NCI-H187 treated with DMSO at 0.1 percent for 48 hours (cell line): ENCODE measurements at places on chromosomes 1 and 21.

GRCh38 chr1:36864182-36864822 lies 170.0 kb downstream of the GRIK3 start:
- no peak for DNase-seq

DNA sequence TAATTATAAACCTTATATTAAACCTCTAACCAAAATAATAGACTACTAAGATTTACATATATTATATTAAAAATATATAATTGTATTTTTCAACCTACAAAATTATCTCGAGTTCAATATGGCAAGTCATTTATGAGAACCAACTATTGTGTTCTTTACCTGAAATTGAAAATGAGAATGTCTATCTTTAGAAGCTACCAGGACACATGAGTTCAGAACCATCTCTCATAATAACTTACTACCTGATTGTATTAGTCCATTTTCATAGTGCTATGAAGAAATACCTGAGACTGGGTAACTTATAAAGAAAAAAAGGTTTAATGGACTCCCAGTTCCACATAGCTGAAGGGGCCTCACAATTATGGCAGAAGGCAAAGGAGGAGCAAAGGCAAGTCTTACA lies 6.8 kb downstream of the HAO2 start:
- no peak for DNase-seq

DNA sequence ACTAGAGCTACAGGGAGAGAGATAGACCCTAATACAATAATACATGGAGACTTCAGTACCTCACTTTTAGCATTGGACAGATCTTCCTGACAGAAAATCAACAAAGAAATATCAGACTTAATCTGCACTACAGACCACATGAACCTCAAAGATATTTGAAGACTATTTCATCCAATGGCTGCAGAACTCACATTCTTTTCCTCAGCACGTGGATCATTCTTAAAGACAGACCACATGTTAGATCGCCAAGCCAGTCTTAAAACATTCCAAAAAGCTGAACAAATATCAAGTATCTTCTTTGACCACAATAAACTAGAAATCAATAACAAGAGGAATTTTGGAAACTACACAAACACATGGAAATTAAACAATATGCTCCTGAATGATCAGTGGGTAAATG lies 576.0 kb downstream of the KIF26B start:
- no peak for DNase-seq

DNA sequence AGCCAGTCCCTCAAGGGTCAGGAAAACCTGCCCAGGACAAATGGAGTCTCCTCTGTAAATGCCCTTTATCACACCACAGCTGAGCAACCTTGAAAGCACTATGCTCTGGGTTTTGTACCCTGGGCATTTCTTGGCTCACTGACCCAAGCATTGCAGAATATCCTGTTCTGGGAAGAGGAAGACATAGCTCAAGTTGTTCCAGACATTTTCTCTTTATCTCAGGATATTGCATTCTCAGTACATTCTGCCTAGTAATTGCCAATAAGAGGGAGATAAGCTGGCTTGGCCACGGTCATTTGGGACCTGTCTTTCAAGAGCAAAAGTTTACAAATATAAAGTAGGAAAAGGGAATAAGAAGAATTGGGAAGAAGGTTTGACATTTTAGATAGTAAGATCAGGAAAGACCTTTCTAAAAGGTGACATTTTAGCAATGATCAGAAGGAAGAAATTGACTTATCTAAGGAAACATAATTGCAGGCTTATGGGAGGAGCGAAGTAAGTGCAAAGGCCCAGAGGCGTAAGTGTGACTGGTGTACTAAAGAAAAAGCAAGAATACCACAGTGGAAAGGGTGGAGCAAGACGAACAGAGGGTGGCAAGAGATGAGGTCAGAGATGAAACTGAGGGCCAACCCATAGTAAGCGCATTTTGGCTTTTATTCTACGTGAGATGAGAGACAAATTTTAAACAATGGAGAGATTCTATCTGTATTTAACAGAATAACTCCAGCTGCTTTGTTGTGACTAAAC lies 394.0 kb upstream of the CXADR start:
- DNase-seq = no peak

DNA sequence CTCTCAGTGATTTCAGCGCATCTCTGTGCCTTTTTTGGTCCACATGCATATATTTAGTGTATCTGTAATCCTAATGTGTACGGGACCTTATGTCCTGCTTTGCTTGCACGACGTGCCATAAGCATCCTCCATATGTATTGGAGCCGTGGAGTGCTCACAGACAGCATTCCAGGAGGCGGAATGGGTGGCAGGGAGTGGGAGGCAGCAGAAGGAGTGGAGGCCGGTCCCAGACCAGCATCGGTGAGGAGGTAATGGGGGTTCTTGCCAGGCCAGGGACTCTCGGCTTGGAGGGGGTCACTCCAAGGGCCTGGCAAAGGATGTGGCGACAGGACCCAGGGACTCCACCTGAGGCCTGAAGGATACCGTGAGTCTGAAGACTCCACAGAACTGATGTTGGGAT lies 185.0 kb downstream of the CAMTA1 start:
- DNase-seq = no peak

DNA sequence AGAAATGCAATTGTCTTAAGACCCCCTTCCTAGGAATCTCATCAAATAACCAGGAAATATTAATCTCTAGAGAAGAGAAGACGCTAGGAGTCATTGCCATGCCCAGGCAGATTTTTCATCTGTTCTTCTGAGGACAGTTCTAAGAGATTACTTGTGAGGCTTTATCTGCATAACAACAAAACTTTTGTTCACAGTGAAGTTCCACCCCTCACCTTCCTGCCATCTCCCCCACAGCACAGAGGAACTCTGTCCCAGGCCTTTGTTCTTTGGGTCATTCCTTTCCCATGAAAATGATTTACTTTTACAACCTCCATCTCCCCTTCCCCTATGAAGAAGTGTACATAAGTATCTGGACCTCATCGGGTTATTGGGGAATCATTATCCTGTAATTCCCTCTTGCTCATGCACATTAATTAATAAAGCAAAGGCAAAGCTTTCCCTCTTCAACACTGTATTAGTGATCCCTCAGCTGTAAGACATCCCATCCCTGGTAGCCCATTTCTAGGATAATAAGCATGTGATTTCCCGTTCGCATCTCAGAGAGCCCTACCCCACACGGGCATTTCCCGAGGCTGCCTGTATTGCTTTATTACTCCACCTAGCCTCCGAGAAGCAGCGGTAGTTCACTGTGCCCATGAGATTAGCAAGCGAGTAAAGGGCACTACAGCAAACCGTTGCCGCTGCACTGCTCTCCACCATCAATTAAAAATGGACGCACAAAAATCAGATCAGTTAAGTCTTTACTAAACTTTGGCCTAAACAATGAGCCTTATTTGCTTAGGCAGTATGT lies 384.4 kb upstream of the CAMK1G start:
- DNase-seq = no peak

GRCh38 chr1:54497338-54497737 lies 50.7 kb upstream of the ACOT11 start:
- DNase-seq = no peak

DNA sequence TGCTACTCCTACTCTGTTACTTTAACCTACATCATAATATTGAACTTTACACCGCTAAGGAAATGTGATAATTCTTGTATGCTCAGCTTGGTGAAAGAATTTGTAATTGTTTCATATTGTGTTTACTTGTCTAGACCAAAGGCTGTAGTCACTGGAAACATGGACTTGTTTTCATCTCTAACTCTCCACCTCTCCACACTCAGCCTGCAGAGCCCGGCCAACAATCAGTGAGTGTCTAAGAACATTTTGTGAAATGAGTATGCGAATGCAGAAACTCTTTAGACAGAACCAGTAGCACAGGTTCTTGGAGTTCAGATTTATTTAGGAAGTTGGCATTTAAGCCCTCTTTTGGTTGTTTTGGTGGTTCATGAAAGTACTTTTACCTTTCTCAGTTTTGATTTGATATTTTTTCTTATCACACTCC lies 3.2 kb upstream of the RWDD3 start:
- no peak for DNase-seq

DNA sequence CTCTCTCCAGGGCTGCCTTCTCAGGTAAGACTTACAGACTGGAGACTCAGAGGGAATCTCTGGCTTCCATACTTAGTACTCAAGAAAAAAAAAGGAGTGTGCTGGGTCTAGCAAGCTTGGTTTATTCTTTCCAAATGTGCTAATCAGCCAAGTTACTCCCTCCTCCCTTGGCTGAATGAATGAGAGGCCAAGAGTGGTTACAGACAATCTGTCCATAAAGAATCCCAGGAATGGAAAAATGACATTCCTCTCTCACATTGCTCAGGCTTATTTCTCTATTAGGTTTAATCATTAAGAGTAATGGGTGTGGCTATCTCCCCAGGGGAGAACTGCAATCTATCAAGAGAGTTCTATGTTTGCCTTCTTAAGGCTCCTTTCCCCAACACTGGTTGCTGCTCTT lies 547.3 kb upstream of the PLXNA2 start:
- no peak for DNase-seq

GRCh38 chr1:5939271-5940170 lies 52.7 kb downstream of the NPHP4 start:
- no peak for DNase-seq

- DNase-seq = no peak
These were observed 43.2 kb upstream of the ST6GALNAC5 start for GRCh38 chr1:76824106-76824505.

GRCh38 chr1:36393686-36394085 lies 4.0 kb downstream of the LSM10 start:
- no peak for DNase-seq

DNA sequence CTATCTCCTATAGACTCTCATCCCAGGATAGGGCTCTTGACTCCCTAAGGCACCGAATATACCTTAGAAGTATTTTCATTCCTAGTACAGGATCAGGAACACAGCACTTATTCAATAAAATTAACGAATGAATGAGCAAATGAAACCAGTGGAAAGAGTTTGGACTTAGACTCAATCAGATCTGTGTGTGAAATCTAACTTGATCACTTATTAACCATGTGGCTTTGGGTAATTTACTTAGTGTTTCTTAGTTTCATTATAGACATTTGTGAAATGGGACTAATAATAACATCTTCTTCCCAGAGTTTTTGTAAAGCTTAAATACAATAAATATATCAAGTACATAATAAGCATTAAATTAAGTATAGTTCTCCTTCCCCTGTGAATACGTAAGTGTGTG lies 230.1 kb downstream of the ADGRL2 start:
- DNase-seq = no peak

- DNase-seq = no peak
These were observed 79.6 kb downstream of the DOP1B start for GRCh38 chr21:36236052-36236730.

- DNase-seq = no peak
These were observed 56.9 kb downstream of the ADAMTS5 start for GRCh38 chr21:26909972-26910371.

DNA sequence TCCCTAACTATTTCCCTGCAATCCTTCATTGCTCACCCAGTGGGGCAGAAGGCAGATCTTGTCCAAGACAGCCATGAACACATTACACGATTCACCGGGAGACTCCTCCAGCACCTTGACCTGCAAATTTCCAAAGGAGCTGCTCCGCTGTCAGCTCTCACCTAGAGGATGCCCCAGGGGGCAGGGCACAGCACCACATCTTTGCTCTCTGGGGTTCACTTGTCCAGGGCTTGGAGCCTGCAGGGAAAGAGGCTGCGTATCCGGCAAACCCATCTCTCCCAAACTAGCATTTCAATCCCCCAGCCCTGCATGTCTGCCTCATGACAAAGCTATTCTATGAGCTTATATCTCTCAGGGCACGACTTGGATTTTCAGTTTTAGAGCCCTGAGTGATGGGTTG lies 35.1 kb upstream of the OLIG2 start:
- no peak for DNase-seq

- DNase-seq = no peak
These were observed 101.8 kb downstream of the TMEM53 start for GRCh38 chr1:44572572-44572879.

DNA sequence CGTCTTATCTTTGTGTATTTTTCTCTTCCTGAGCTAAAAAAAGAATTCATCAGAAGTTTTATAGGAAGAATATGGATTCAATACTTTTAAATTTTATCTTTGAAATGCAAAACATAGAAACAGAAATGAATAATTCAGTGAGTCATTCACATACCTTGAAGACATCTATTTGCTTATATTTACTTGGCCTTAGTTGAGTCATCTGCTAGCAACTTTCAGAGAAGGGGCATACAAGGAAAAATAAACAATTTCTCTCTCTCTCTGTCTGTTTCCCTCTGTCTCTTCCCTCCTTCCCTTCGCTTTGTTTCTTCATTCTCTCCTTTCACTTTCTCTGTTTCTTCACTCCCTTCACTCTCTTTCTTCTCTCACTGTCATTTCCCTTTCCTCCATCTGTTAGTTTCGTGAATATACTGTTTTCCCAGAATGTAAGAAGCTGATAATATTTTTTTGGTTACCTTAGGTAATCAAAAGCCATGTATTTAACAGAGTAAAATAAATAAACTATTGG lies 477.2 kb downstream of the BRINP3 start:
- DNase-seq = no peak

GRCh38 chr1:156098784-156099183 lies 15.7 kb upstream of the LMNA start:
- DNase-seq = no peak

DNA sequence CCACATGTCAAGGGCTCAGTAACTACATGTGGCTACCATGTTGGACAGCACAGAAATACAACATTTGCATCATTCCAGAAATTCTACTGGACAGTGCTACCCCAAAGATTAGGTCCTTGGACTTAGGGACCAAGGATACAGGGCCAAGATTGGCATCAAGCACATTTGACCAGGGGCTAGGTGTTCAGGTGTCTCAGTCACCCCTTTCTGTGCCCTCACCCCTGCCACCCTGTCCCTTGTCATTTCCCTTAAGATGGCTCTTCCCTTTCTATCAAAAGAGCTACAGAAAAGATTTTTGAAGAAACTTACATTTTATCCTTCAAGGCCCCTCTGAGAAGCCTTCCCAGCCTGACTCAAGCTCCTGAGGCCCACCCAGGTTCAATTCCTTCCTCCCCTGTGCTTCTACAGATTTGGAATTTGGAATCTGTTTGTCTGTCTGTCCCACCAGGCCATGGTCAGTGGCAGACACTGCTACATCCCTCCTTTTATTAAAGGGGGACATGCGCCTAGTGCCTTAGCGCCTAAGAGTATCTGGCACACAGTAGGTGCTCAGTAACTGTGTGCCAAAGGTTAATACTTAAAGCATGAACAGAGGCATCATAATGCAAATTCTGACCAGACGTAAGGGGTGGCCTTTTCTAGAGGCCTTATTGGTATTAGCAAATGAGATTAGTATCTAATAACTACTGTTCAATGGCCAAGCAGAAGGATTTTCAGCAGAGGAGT lies 21.4 kb downstream of the CSF1 start:
- no peak for DNase-seq

- DNase-seq = no peak
These were observed 62.8 kb downstream of the OVGP1 start for GRCh38 chr1:111364690-111365089.

DNA sequence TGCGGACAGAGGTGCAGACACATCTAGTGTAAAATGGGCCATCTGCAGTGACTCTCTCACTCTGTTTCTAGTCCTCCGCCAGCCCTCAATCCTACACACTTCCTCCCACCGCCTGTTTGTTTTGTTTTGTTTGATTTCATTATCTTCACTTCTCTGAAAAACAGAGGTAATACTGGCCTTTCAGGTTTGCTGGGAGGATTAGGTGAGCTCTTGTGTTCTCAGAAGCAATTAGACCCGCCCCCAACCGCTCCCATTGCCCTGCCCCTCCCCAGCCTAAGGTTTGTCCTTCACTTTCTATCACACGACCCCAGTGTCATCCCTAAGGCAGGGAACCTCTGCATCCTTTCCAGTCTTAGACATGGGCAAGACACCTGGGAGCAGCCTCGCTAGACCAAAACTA lies 43.2 kb upstream of the TACSTD2 start:
- no peak for DNase-seq
